ENCODE measurements at places on chromosomes 4 and X. TPM values are rescaled to one million over a fixed set of nuclear protein-coding genes. Genes with fewer than 3 reads are reported as not detected.

GRCh38 chr4:21992330-21992729 is 43.8 kb upstream of the KCNIP4 start:
- DNase-seq, result no peak

DNA sequence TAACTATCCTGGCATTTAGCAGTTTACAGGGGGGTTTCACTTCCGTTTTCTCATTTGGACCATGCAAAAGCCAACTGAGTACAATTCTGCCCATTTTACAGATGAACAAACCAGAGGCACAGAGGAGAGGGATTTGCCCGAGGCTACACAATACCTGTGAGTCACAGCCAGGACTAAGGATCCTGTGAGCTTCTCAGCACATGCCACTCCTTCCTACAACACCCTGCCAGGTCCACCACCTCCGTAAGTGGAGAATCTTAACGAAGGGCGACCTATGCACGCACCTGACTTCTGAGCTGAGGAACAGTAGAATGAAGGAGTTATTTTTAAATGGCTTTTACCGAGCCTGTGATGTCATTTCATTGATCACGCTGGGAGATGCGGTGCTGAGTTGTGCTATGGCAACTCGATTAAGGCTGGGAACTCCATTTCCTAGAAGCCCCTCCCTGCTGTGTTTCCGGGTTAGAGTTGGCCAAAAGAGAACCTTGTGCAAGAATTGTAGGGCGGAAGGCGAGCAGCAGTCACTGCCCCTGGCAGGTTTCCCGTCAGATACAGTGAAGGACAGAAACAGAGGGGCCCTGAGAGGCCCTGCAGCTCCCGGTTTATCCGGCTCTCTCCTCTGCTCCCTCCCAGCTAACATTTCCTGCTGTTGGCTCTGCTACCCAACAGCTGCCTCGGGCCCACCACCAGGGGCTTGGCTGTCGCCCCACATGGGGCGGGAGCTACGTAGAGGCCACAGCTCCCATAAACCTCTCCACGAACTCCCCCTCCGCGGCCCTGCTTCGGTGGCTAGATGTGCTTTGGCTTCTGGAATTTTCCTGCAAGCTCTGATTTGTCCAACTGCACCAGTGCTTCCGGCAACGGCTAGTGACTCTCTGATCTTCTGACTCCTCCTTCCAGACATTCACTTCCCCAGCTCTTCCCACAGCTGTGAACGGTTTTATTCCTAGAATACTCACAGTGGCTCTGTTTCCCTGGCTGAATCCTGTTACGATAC is 75.1 kb upstream of the USP9X start:
- DNase-seq, result peak; percentile 72

DNA sequence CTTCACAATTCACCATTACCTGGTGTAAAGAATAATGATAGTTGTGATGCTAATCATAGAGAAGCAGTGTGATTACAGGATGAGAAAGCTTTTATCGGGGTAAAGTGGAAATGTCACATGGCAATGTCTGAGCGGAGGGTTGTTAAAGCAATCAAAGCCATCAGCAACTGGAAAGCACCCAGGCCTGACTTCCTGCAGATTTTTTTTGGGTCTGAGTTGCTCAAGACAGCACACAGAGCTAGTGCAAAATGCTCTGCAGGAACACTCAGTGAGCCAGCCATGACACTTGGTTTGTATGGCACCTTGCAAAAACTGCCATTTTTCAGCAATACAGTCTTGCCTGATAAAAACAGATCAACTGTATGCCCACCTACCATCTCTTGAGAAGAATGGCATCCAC is 152.9 kb downstream of the COL4A6 start:
- DNase-seq, result no peak

DNA sequence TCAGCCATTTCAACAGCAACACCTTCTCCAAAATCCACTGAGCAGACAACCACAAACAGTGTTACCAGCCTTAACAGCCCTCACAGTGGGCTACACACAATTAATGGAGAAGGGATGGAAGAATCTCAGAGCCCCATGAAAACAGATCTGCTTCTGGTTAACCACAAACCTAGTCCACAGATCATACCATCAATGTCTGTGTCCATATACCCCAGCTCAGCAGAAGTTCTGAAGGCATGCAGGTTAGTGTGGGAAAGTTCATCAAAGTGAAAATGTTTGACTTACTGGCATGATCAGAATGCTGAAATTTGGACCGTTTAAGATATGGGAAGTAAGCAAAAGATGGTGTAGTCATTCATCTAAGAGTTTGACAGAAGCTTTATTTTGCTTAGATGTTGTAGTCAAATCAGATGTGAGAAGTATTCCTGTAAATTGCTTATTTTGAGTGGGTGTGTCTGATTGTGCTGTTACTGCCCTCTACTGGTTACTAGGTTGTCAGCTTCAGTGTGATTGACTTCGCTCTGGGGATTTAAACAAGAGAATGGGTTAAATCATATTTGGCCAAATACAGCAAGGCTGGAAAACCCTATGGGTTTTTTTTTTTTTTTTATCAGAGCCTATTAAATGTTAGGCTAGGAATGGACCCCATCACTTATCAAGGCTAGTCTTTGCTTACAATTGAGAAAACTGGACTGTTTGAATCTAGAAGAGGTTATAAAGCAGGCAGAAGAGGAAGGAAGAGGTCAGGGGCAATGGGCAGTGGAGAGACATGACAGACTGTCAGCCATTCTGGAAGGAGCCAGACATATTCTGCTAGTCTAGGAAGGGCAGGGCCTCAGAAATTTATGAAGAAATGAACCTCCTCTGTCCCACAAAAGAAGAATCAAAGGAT is 130.3 kb downstream of the DIPK2B start:
- DNase-seq, result peak; percentile 20

The TLR2 gene
- 0.56 TPM for total RNA-seq

The IL13RA1 gene
- 0.18 TPM for total RNA-seq

DNA sequence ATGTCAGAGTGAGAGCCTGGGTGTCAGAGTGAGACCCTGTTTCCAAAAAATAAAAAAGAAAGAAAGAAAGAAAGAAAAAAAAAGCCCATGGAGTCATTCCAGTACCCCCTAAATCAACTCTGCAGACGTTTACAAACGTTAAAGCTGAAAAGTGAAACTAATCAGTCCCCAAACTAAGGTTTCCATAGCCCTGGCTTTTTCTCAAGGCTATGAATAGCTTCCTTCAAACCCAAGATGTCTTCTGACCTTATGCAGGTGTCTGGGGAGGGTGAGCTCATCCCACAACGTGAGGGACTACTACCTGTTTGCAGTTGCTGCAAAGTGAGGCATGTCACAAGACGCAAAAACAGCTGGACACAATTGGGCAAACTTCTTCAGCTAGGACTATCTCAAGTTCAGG is 144.0 kb downstream of the SH3KBP1 start:
- peak; percentile 31 for DNase-seq

The SSX4 gene
- total RNA-seq, result not detected

The LONRF3 gene
- total RNA-seq, result 1.9 TPM

The DAPP1 gene
- total RNA-seq, result 12.3 TPM

The HELT gene
- not detected for total RNA-seq

GRCh38 chr4:78584863-78585547 is 33.4 kb downstream of the ANXA3 start:
- DNase-seq, result no peak

DNA sequence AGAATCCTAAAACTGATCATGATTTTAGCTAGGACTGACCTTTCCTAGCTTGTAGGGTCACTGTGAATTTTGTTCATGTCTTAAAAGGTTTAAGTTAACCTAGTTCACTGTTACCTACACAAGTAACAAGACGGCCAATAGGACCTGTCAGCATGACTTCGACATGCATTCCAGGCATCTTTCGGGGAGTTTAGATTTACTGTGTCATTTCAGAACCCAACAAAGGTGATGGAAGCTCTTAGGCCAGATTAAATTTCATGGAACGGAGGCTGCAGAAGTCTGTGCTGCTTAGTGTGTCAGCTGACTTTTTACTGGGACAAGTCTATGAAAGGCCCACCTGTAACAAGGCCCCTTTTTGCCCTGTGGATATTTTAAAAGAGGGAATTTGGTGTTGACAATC is 93.1 kb downstream of the GATB start:
- DNase-seq, result no peak

DNA sequence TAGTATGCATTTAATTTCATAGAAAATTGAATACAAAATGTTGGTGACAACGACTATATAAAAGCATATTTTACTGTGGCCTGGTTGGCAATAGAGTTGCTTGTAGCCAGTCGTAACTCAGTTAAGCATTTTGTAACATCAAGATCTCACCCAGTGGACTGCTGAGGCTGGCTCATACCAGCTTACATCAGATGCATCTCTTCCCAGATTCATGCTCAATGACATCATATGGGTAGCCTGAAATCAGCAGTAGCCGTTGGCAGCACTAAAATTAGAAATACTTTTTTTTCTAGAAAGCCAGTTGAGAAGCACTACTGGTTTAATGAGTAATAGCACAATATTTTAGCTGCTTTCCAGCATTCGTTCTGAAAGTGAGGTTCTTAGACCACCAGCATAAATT is 341.2 kb downstream of the TECRL start:
- DNase-seq, result no peak

The PPBP gene
- total RNA-seq, result not detected

- no peak for DNase-seq
Measured at GRCh38 chrX:141467442-141467841, 117.1 kb downstream of the SPANXA1 start.

GRCh38 chrX:10120828-10121227 is 35.9 kb upstream of the CLCN4 start:
- no peak for DNase-seq

- DNase-seq, result no peak
Measured at GRCh38 chrX:13536551-13536950, 32.9 kb upstream of the EGFL6 start.

The ARHGEF6 gene
- total RNA-seq, result 45.7 TPM

- no peak for DNase-seq
Measured at GRCh38 chr4:148618856-148619255, 176.6 kb upstream of the NR3C2 start.

The RP2 gene
- 5.5 TPM for total RNA-seq

The FRG2 gene
- total RNA-seq, result not detected

The BMX gene
- not detected for total RNA-seq

DNA sequence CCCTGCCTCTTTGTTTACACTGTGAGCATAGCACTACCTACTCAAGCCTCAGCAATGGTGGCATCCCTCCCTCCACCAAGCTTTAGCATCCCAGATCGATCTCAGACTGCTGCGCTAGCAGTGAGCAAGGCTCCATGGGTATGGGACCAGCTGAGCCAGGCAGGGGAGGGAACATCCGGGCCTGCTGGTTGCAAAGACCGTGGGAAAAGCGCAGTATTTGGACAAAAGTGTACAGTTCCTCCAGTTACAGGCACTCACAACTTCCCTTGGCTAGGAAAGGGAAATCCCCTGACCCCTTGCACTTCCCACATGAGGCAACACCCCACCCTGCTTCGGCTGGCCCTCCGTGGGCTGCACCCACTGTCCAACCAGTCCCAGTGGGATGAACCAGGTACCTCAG is 26.5 kb downstream of the EGF start:
- DNase-seq, result no peak

The PNMA6F gene
- not detected for total RNA-seq

The LRP2BP gene
- total RNA-seq, result 1.2 TPM

The ANXA3 gene
- total RNA-seq, result 0.63 TPM

- no peak for DNase-seq
Measured at GRCh38 chr4:18698119-18698883, 676.7 kb upstream of the LCORL start.

DNA sequence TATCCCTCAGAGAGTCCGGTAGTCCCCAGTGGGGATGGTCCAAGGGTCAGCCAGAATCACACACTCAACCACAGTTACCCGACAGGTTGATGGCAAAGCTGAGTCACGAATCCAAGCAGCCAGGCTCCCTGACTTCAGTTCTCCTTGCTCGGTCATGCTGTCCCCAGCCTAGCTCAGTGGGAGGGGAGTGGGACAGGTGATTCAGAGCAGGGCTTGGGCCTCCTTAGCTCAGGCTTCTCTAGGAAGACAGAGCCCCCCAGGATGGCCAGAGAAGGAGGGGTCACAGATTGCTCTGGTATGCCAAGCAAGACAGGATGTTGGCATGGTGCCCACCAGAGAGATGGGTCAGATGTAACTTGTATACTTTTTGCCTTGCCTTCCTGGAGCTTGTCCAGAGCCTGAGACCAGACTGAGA is 66.5 kb downstream of the EFNB1 start:
- DNase-seq, result peak; percentile 5

DNA sequence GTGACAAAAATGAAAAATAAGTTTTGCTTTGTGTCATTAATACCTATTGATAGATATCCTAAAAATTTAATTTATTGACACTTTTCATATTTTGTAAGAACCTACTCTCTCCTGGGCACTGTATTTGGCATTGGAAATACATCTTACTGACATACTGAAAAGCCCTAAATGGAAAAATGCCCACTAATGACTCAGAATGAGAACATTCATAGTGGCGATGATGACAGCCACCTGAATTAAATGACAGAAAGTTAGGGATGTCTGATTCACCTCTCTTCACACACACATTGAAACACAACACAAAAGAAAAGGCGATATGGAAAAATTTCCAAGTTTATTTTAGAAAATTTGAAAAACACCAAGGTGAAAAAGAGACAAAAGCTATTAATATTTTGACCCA is 992.3 kb downstream of the STPG2 start:
- no peak for DNase-seq

The SHISA3 gene
- 0.23 TPM for total RNA-seq

The CCDC149 gene
- total RNA-seq, result not detected

DNA sequence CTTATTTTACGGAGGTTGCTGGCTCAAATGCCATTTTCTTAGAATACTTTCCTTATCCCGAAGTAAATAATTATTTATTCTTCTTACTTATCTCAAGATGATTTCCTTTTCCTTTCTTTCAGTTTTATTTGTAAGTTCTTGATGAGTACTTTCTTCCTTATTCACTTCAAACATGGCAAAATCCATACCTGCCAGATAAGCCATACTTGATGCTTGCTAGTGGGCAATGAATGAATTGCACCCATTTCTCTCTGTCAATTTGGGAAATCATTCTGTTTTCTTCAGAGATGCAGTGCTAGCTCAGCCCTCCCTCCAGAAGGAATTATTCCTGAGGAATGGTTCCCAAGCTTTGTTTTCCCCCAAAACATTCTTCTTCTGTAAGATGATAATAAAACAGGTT is 598.3 kb downstream of the SPRY1 start:
- no peak for DNase-seq

The MAGEC1 gene
- total RNA-seq, result not detected

The EDA gene
- total RNA-seq, result 0.92 TPM

- no peak for DNase-seq
Measured at GRCh38 chrX:115911967-115912366, 258.6 kb upstream of the AGTR2 start.

The CC2D2A gene
- not detected for total RNA-seq

DNA sequence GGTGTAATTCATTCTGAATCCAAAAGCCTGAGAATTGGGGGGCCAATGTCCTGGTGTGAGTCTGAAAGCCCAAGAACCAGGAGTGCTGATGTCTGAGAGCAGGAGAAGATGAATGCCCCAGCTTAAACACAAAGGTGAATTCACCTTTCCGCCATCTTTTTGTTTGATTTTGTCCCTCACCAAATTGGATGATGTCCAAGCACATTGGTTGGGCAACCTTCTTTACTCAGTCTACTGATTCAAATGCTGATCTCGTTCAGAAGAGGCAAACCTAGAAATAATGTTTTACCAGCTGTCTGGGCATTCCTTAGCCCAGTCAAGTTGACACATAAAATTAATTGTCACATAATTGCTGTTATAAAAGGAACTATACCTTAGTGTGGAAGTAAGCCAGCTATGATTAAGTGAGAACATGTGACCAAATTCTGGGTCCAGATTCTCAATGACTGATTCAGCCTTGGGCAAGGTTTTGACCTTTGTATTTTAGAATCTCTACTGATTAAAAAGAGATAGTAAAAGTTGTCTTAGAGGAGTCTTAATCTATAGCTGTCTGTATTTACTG is 34.5 kb upstream of the SLC4A4 start:
- DNase-seq, result no peak

- DNase-seq, result no peak
Measured at GRCh38 chr4:143768007-143768591, 67.6 kb upstream of the FREM3 start.
